Aorta (tissue), 5 donors: ENCODE measurements at places on chromosomes 3 and 15. TPM values are rescaled to one million over a fixed set of nuclear protein-coding genes. Genes with fewer than 3 reads are reported as not detected.

DNA sequence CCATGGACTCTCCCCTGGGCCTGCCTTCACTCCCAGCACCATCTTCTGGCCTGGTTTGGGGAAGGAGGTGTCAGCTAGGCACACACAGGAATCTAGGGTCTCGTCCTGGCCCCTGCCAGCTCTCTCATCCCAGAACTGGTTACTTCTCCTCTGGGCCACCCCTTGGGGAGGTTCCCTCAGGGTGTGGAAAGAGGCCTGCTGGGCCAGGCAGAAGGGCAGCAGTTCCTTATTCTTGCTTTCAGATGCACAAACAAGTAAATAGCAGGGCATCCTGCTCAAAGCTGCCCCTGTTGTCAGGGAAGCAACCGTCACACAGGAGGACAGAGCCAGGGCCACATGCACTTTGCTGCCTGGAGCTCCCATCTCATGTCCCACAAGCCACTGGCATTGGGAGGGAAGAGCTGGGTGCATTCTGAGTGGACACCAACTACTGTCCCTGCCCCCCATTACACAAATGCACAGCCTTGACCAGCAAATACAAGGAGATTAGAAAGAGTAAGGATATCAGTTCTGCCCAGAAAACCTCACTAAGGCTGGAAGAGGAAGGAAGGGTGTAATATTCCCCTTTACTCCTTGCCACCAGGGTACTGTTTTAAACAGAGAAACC lies 108.8 kb upstream of the HACD2 start:
- H3K4me3 ChIP-seq, result no peak overlapping the region
- H3K36me3 ChIP-seq, result no peaks in the 10 kb centered on the region
- peaks cover 6% of the 10 kb centered on the region for H3K4me1 ChIP-seq
- DNase-seq, result no peak
- peak overlapping the region; percentile 9 for H3K27ac ChIP-seq

The RGMA gene
- polyA plus RNA-seq, result 4.4 TPM

DNA sequence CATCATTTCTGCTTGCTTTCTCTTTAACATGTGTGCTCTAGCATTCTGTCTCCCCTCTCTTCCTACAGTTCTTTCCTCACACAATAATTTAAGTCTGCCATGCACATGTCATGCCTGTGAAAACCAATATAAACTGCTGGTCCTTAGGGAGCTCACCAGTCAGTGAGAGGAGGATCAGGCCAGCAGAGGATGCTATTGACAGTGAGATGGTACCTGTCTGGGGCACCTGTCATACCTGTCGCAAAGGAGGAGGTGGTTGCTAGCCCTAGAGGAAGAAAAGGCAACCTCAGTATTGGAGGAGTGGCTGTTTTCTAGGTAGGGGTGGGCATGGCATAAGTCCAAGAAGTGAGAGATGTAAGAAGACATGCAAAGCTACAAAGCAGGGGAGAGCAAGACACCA lies 194.6 kb downstream of the GABRG3 start:
- H3K27ac ChIP-seq, result no peak overlapping the region
- no peaks in the 10 kb centered on the region for H3K27me3 ChIP-seq
- no peak overlapping the region for H3K4me3 ChIP-seq
- H3K4me1 ChIP-seq, result no peaks in the 10 kb centered on the region

DNA sequence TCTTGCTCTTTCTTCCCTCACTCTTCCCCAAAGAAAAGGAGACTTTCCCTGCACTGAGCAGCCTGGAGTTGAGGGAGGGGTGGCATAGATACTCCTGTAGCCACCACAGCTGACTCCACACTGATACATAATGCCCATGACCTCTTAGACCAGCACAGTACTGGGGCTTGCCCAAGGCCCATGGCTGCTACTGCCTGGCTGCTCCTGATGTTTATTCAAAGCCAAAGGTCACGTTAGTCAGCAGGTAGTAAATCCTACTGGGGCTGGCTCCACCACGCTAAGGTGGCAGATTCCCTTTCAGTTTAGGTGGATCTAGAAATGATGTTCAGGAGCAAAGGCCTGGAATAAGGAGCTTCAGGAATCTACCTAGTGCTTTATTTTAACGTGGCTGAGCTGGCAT lies 212.7 kb downstream of the C3orf38 start:
- DNase-seq, result no peak
- no peaks in the 10 kb centered on the region for H3K27me3 ChIP-seq
- no peak overlapping the region for H3K4me3 ChIP-seq
- H3K36me3 ChIP-seq, result no peaks in the 10 kb centered on the region
- H3K27ac ChIP-seq, result no peak overlapping the region
- no peaks in the 10 kb centered on the region for H3K4me1 ChIP-seq
